Caco-2 (cell line): ENCODE measurements at places on chromosomes 12 and 14.

- DNase-seq = no peak
Measured at GRCh38 chr14:74952697-74953484, 2.5 kb downstream of the PGF start.

- no peak for DNase-seq
Measured at GRCh38 chr12:97275728-97276590, 186.6 kb upstream of the RMST start.

GRCh38 chr12:62471734-62472133 is 5.1 kb downstream of the MON2 start:
- no peak for DNase-seq

DNA sequence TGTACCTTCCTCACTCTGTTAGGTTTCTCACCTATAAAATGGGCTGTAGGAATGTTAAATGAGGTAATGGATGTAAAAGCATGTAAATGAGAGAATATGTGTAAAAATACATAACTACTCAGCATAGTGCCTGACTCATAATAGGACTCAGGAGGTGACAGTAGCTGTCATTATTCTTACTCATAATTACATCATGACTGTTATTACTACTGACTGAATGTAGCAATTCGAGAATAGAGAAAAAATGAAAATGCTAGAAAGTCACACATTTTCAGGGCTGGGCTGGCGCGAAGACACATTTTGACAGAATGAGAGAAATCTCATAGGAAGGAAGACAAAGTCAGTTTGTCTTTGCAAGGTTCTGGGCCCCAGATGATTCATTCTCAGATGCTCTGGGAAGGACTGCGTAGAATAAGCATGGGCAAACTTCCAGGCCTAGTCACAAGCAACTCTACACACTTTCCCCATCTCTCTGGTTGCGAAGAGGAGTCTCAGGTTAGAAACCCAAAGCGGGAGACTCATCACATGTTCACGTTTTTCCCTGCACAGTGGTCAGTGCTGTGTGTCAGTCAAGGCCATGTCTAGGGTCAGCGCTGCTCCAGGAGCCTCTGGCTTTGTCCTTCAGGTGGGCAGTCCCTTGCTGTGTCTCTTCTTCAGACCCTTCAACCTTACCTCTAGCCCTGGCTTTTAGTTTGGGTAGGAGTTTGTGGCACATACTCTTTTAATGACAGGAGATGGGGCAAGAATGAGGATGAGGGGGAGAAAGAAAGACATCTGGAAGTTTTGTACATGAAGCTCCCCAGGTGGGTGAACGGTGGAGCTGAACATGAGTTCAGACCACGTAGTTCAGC is 8.4 kb downstream of the GPRC5A start:
- DNase-seq = no peak

DNA sequence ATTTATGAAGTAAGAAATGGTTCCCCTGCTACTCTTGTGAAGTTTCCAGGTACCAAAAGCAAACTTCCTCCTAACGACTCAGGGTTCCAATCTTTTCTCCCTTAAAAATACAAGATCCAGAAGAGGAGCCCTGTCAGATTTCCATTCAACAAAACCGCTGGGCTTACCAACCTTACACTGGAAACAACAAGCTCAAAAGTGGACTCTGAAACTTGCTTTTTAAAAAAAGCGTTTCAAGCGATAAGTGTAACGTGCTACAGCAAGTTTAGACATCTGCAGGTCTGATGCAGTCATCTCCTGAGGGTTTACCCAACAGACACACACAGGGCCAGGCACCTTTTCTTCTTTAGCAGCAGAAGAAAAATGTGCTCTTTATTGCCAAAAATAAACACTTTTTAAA is 6.9 kb upstream of the CREBL2 start:
- DNase-seq = no peak

DNA sequence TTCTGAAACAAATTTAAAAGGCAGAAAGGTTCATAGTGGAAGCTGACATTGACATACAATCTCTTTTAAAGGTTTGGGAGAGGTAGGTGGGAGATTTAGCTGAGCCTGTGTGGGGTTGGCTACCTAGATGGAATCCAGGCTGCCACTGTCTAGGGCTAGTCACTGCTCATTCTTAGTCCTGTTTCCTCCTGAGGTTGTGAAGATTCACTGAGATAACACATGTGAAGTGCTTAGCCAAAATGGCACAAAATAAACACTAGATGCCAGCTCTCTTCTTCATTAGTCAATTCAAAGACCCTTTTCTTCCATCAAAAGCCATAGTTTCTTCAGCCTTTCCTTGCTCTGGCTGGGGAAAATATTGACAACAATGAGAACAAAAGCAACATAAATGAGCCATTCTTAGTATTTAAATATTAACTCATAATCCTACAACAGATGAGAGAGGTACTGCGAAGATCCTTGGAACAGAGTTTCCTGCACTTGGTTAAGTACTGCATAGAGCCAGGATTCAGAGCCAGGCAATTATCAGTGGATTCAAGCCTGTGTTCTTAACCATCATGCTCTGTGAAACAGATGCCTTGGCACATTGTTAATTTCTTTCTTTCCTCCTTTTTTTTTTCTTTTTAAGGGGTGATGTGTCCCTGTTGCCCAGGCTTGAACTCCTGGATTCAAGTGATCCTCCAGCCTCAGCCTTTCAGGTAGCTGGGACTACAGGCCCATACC is 3.5 kb downstream of the MYF6 start:
- no peak for DNase-seq

GRCh38 chr14:100018482-100018881 is 46.7 kb upstream of the EVL start:
- no peak for DNase-seq

- DNase-seq = no peak
Measured at GRCh38 chr14:76767681-76768656, 6.7 kb downstream of the VASH1 start.

GRCh38 chr12:51067771-51068170 is 15.6 kb downstream of the CSRNP2 start:
- no peak for DNase-seq

- no peak for DNase-seq
Measured at GRCh38 chr12:131533139-131533538, 177.8 kb upstream of the SFSWAP start.

DNA sequence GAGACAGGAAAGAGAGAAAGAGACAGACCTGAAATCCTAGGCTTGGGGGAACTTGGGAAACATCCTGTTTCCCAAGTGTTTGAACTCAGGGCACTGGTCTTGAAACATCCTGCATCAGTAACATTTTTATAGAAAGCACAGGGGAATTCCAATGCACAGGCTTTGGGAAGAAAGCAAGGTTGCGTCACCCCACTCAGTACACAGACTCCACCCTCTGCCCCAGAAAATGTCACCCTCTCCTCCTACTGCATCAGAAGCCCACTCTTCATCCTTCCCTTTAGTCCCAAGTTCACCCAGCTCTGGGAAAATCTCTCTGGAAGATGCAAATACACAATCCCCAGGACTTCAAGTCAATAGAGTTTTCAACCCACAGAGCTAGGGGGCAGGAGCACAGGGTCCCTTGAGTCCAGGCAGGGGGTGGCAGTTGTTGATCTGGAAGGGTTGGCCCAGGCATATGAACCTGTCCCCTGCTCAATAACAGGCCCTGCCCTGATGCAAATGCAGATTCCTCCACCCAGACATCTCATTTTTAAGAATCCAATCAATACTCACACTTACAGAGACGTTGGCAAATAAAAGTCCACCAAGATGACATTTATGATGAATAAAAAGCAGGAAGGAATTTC is 1.7 kb downstream of the RDH16 start:
- no peak for DNase-seq

- peak; percentile 62 for DNase-seq
Measured at GRCh38 chr12:16021676-16022075, 110.5 kb downstream of the DERA start.

DNA sequence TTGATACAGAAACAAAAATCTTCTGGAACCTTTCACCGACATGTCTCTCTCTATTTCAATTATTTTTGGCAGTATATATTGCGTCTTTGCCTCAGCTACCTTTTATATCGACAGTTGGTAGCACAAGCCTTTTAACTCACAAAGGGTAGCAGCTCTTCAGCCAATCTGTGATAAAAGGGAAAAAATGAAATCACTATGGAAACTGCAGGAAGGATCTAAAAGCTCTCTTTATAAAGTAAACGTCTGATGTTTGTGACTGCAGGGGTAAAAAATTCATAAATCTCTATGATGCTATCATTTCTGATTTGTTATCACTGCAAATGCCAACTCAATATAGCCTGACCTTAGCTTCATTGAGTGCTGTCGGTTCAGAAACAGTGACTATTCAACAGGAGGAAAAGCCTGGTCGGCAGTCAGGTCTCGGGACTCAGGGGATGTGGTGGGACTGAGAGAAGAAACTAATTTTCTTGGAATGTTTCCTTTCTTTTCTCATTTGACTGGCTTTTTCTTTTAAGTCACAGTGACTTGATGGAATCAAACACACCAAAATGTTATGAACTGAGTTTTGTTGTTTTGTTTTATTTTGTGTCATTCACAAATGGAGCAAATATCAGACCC is 5.9 kb upstream of the RMST start:
- DNase-seq = no peak

DNA sequence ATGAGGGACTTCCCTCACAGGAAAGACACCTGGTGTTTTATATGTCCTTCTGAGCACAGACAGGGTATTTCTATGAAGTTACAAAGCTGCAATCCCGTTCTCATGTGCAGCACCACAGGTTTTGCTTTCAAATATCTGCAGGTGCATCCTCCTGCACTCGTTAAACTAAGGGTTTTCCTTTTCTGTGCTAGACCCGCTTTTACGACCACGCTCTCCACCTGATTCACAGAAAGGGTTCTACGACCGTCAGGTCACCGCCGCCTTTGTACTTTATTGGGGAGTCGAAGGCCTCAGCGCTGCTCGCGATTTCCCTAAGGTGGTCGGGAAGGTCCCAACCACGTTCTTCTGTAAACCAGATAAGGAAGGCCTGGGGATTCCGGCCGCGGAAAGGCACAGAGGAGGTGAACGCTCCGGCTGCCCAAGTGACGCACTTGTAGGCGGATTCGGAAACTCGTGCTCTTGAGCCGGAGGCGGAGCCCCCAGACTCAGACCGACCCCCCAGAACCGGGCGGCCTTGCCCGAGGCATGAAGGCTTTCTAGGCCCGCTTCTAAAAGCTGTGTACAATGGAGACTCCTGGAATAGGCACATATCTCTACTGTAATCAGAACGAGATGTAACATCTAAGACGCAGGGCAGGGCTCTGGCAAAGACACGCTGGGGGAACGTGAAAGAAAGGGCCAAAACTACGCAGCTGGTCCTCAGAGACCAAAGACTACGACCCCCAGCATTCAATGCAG is 995 bp upstream of the HSP90B1 start:
- DNase-seq = peak; percentile 91

DNA sequence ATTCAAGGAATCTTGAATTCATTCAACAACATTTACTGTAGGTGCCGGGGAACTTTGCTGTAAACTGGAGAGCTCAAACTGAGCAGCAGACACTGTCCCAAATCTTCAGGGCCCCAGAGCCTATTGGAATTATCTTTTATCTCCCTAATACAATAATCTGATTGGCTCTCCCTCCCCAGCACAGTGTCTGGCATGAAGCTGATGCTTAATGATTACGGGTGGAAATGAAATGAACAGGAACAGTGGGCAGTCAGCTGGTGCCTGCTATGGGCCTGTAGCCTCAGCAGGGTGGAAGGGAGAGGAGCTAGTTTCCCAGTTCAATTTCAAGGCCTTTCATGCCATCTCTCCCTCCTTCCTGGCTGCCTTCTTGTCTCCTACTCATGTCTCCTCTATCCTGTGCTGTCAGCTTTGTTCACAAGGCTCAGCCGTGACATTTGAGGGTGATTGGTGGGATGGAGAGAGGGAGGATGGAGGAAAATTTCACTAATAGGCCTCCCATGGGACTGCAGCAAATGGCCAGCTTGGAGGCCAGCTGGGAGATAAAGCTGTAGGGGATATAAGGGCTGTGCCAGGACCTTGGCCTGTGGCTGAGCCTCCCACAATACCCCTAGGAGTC is 4.3 kb upstream of the RAPGEF3 start:
- DNase-seq = no peak

DNA sequence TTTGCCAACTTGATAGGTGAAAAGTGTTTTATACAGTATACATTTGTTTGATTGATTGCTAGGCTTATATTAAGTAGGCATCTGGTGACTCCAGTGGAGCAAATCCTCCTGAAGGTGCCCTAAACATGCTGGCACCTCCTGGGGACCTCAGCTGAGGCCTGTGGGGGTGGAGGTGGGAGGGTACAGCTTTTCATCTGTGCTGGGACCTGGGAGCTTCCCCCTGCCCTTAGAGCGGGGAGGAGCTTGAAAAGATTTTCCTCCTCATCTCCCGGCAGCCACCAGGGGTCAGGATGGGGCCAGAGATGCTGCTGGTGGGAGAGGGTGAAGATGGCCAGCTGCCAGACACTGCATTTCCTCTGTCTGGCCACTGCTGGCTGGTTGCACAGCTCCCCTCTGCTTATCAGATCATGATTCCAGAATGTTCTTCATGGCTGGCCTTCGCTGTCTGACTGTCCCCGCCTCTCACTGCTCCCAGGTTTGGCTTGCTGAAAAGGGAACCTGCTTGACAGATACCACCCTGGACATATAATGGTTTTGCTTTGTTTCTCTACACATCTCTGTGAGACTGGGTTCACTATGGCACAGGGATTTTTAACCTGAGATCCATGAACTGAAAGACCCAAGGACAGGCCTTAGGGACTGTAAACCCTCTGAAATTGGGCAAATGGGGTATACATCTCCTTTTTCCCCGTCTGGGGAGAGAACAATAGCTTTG is 10.5 kb upstream of the JPH4 start:
- peak; percentile 90 for DNase-seq

- DNase-seq = no peak
Measured at GRCh38 chr14:90088176-90088575, 26.4 kb downstream of the KCNK13 start.

- DNase-seq = no peak
Measured at GRCh38 chr14:61839507-61839906, 77.3 kb downstream of the SNAPC1 start.

GRCh38 chr14:105477660-105478397 is 3.2 kb downstream of the CRIP2 start:
- no peak for DNase-seq
